ENCODE measurements at places on chromosomes 2 and 18.

- no peak for DNase-seq
Measured at GRCh38 chr2:71634567-71634966, 181.2 kb downstream of the DYSF start.

- no peak for DNase-seq
Measured at GRCh38 chr2:148730085-148730484, 85.5 kb downstream of the EPC2 start.

DNA sequence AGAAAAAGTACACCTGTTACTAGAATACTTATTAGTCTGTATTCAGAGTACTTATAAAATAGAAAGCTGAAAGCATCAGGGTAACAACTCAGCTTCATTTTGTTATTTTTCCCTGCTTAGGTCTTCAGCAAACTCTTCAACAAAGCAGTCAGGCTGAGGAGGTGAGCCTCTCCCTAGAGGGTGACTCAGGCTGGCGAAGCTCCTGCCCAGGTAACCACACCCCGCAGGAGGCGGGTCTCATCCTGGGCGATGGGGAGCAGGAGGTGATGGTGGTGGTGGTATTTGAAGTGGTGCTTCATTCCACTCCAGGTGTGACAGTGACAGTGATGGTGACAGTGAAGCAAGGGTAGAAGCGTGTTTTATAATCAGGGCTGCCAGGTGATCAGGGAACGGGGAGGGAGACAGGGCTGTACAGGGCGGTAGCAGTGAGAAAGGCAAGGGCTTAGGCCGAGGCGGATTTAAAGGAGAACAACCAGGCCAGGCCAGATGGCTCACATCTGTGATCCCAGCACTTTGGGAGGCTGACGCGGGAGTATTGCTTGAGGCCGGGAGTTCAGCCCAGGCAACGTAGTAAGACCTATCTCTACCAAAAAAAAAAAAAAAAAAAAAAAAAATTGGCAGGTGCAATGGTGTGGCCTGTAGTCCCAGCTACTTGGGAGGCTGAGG is 127.1 kb downstream of the SOCS6 start:
- DNase-seq: no peak

DNA sequence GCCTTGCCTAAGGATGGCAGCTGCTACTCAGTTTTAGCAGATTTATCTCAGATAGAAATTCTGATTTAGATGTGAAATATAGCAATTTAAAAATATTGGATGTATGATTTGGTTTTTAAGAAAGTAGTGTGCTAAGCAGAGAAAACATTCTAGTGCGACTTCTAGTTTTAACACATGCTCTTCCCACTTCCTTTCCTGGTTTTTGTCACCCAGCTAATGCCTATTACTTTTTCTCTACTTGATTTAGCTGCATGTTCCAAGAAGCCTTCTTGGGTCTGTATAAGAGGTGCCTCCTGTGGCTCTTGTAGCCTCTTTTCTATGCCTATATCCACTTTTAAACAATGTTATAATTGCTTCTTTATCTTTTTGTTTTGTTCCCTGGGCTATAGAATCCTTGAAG is 53.0 kb downstream of the GPD2 start:
- DNase-seq: no peak

DNA sequence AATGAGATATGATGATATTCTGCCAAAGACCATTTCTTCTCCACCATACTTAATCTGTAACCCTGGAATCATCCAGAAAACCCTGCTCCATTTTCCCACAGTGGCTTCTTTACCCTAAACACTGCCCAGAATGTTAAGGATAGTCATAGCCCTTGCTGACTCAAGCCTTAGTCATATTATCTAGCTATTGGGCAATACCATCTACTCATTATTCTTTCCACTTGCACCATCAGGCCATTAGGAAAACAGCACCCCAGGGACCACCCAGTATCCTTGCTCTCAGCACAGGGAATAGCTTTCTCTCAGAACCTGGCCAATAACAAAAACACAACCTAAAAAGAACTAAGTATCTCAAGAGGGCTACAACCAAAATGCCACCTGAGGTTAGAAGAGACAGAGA is 445.7 kb upstream of the SLC14A2 start:
- no peak for DNase-seq

Measured in stimulated activated CD8-positive, alpha-beta memory T cell treated with anti-CD3 and anti-CD28 coated beads, Interleukin-4, amount 100 ng/mL, for 1 hour (primary cell).